Spinal cord (tissue), 10 donors: ENCODE measurements at places on chromosomes 5 and 9. TPM values are rescaled to one million over a fixed set of nuclear protein-coding genes. Genes with fewer than 3 reads are reported as not detected.

The HMMR gene
- 4.5 TPM for polyA plus RNA-seq

The NUTM2G gene
- polyA plus RNA-seq, result 2.3 TPM

The PCDHGB5 gene
- 33.5 TPM for polyA plus RNA-seq

The IDNK gene
- 12.4 TPM for polyA plus RNA-seq

The NR6A1 gene
- polyA plus RNA-seq, result 5.8 TPM

The SLC27A6 gene
- polyA plus RNA-seq, result 2.0 TPM

The PCDHAC2 gene
- 14.1 TPM for polyA plus RNA-seq

The MYOZ3 gene
- polyA plus RNA-seq, result 11.5 TPM

The FOXD4L5 gene
- 0.81 TPM for polyA plus RNA-seq

The NPR2 gene
- polyA plus RNA-seq, result 36.9 TPM

The UIMC1 gene
- 38.7 TPM for polyA plus RNA-seq

GRCh38 chr9:101463397-101463796 lies 27.8 kb upstream of the ALDOB start:
- no peak for DNase-seq

- peak; percentile 65 for DNase-seq
These were observed 24.4 kb downstream of the TNC start for GRCh38 chr9:115093520-115093919.

GRCh38 chr5:135269199-135269598 lies 129.8 kb downstream of the MACROH2A1 start:
- no peak for DNase-seq

DNA sequence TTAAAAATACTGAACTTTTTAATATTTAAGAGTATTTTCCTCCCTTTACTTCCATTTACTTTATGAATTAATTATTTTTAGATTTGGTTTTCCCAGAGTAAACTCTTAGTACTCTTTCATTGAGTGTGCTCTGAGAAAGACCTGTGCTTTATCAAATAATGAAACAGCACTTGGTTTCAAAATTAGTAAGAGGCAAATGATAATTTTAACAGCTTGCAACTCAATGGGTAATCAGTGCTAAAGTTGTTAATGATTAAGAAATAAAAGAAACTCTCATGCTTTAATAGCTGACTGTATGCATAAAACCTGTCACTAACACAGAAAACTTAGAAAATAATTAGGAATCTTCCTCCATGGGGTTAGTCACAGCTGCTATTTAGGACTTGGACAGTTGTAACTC lies 244.4 kb downstream of the RFX3 start:
- no peak for DNase-seq

DNA sequence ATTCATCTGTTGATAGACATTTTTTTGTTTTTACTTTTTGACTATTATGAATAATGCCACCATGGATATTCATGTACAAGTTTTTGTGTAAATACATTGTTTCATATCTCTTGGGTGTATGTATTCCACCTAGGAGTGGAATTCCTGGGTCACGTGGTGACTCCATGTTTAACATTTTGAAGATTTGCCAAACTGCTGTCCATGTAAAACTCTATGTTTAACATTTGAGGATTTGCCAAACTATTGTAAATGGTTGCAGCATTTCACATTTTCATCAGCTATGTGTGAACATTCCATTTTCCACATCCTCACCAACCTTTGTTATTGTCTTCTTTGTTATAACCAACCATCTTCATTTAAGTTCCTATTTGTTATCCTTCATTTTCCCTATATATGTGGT lies 12.2 kb downstream of the TMEFF1 start:
- DNase-seq, result no peak

DNA sequence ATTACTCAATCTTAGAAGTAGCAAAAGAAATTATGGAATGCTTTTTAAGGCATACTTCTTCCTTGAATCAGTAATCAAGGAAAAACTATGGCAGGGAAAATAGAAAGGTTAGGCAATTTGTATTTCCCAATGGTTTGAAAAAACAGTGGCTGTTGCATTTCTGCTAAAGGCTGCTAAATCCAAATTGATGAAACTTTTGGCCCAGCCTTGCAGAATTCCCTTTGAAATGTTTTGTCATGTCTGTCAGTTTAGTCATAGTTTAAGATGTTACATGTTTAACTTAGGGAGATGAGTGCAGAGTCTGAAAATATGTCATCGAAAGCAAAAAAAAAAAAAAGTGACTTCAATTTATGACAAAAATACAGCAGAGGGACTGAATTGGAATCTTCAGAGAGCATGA lies 878.9 kb upstream of the WWC1 start:
- DNase-seq, result no peak

- DNase-seq, result no peak
These were observed 66.7 kb upstream of the HSPB3 start for GRCh38 chr5:54388811-54389210.

DNA sequence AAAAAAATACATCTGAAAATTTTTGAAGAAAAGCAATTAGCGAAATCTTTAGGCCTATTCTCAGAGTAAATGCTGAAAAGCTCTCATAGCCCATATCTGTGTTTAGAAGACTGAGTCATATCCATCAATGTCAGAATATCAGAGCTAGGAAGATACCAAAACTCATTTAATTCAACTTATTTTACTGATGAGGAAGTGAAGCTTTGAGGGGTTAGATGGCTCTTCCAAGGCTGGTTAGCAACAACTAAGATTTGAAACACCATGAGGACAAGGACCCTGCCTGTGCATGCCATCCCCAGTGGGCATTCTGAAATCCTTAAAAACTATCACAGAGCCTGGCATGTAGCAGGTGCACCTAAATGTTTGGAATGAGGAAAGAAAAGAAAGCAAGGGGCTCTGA lies 2.5 kb downstream of the FREM1 start:
- no peak for DNase-seq

GRCh38 chr5:131328536-131329285 lies 64.9 kb downstream of the CDC42SE2 start:
- no peak for DNase-seq

- no peak for DNase-seq
These were observed 84.1 kb downstream of the FEM1C start for GRCh38 chr5:115460472-115460871.

- DNase-seq, result peak; percentile 28
These were observed 18.4 kb upstream of the F2RL2 start for GRCh38 chr5:76641514-76642120.

GRCh38 chr5:95178046-95178651 lies 106.7 kb downstream of the MCTP1 start:
- DNase-seq, result no peak

DNA sequence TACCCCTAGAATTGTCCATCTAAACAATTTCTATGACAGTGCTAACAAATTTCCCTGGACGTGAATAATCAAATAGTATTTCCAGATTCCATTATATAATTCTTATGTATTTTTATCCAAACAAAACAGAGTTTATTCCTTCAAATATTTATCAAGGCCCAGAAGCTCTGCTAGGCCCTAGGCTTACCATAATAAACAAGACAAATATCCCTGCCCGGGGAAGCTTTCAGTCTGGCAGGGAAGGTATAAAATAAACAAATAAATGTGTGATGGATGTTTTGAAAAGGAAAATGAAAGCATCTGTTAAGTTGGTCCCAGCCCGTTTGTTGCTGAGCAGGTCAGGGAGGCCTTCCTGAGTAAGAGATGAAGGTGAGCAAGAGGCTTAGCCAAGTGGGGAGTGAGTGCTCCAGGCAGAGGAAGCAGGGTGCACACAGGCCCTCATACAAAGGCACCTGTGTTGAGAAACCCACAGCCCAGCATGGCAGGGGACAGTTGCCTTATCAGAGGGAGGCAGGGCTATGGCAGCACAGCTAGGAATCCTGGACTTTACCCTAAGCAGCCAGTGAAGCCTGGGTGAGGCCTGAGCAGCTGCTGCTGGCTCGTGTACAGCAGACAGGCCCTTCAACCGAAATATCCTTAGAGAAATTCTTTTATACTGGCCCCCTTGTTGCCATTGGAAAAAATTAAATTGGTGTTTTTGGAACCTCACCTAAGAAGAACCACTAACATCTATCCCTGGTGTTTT lies 7.7 kb upstream of the SLC35D2 start:
- no peak for DNase-seq

DNA sequence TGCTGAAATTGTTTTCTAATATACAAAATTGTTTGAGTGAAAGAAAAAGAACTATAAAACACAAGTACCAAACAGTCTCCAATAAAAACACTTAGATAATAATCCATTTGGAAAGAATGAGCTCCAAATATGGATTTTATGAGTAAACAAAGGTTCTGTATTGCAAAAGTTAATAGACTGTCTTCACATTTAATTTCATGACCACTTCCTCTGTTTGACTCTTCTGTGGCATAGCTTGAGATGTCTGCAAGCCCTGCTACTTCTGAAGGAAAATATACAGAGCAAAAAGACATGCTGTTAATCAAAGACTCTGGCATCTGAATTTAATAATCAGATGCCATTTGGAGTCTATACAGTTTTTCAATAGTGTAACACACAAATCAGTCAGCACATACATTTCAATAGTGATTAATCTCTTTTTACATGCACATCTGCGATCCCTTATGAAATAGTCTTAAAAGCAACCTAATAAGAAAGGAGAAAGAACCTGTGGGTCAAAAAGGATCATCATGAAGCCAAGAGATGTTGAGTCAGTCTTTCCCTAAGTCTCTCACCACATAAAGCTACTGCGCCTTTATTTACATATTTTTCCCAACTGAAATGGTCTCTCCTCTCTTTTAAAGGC lies 165.4 kb upstream of the LHFPL2 start:
- no peak for DNase-seq

DNA sequence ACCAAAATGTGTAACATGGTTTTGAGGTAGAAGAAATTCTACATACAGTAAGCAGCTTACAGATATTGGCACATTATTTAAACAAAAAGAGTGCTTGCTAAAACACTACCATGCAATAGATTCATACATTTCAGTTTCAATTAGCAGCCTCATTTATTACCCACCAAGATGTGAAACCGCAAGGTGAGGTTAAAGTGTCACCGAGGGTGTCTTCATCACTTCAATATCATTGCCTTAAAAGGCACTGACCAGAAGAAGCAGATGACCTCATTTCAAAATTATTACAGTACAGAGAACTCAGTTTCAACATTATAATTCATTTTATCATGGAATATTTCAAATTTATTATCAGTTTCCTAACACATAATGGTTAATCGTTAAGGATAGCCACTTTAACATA lies 302.2 kb downstream of the ISL1 start:
- DNase-seq, result no peak

GRCh38 chr5:109757490-109757889 lies 67.8 kb downstream of the MAN2A1 start:
- DNase-seq, result no peak

GRCh38 chr5:121500310-121500709 lies 351.4 kb upstream of the FTMT start:
- peak; percentile 42 for DNase-seq

DNA sequence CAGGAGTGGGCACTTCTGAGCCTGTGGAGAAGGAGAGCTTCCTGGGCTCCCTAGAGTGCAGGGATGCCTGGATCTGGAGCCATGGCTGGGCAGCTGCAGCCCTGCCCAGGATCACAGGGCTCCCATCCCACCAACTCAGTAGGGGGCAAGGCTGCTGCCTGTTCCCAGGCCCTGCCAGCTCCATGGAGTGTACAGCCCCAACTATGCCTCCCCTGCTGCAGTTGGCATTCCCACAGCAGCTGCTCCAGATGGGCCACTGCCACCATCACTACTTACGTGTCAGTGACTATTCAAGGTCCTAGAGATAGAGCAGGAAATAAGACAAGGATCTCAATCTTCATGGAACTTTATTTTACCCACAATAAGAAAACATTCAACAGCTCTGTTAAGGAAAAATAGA lies 107.1 kb upstream of the TNPO1 start:
- no peak for DNase-seq

DNA sequence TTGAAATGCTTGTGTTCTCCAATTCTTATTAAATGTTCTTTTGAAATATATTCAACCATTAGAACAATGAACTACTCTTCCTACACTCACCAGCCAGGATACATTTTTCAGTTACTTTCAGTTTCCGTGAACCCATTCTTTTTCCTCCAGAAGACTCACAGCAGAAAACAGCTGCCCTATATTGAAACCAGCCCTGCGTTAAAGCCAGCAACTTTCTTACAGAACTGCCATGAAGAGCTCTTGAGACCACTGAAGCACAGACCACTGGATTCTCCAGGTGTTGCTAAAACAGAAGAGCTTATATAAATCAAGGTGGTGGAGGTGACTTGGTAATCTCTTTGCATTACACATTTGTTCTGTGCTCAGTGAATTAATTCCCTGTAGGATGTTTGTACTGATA lies 365.9 kb upstream of the C9orf72 start:
- DNase-seq, result no peak
